ENCODE measurements at places on chromosomes 5 and 9.
A peak's percentile ranks its signal among the peaks of the same experiment; 100 is the strongest.

GRCh38 chr9:135148386-135148785 lies 60.9 kb downstream of the OLFM1 start:
- no peak for DNase-seq

GRCh38 chr9:35746583-35746982 lies 2.4 kb downstream of the GBA2 start:
- DNase-seq: no peak

DNA sequence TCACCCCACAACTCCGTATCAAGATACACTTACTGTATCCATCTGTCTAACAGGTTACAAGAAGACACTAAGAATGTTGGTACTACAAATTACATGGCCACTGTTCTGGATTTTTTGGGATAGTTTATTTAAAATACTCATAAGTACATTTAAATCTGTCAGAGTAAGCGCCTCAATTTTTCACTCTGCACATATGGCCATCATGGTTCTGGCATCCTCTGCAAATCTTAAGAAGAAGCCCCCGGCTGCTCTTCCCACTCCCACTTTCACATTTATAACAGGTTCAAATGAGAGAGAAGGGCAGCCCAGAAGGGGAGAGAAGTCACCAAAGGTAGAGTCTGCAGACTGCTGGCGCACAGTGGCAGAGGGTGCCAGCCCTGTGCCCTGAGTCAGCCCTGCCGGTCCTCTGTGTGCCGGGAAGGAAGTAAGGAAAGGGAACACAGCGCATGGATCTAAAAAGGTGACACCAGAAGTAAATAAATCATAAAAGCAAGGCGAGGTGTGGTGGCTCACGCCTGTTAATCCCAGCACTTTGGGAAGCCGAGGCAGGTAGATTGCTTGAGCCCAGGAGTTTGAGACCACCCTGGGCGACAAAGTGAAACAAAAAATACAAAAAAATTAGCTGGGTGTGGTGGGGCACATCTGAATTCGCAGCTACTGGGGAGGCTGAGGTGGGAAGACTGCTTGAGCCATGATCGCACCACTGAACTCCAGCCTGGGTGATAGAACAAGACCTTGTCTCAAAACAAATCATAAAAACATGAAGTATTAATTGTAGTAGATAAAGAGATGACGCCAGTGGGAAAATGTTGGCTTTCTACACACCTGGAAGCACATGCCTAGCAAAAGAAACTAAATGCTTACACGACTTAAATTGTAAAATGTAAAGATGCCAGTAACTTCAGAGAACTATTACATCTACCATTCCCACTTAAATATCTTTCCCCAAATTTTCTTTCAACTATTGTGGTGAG lies 30.0 kb downstream of the RNF130 start:
- DNase-seq: no peak

GRCh38 chr9:105403552-105404248 lies 44.1 kb upstream of the FSD1L start:
- DNase-seq: no peak

DNA sequence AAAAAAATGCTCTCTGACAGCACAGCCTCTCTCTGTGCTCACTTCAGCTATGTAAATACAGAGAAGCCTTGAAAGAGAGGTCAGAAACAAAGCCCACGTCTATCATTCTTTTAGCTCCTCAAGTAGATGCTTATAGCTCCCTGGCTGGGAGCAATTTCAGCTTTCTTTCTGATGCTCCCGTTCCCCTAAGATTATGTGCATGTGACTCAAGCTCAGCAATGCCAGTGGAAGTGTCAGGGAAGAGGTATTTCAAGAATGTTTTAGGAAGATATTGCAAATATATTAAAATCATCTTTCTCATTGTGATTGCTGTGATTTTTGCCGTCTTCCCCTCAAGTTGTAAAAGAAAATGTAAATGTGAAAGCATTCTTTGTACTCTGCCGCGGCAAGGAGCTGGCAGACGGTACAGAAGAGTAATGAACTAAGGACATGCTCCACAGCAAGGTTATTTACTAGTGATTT lies 1353.7 kb upstream of the ACO1 start:
- DNase-seq: no peak

DNA sequence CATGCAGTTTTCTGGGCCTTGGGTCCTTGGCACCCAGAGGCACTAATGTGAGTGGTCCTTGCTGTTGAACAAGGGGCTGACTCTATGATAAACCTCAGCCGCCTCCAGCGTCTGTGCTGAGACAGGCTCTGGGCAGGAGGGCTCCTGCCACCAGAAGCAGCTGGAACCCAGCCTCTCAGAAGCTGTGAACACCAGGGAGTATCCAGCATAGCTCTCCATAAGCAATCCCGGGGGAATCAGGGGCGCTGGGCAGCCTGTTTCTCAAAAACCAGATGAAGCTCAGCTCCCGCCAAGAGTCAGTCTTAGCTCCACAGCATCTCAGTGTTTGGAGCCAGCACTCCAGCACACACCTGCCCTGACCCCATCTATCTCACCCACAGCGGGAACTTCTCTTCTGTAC lies 170.2 kb downstream of the HSPA4 start:
- no peak for DNase-seq

GRCh38 chr9:696332-697323 lies 144.9 kb upstream of the DMRT1 start:
- DNase-seq: no peak

DNA sequence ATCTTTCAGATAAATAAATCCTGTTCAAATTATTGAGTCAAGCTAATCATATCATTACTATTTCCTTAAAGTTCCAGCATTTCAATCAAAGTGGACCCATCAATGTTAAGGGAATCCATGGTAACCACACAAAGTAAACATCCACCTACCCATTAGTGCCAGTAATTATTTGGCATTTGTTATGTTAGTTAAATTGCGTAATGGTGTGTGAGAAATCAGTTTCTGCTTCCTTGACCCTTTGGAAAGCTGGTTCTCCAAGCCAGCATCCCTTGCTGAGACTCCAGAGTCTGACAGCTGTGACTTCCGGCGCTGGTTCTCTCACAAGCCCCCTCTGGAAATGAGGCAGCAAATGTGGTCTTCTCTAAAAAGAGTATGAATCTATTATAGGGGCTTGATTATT lies 308.6 kb upstream of the EFNA5 start:
- no peak for DNase-seq

DNA sequence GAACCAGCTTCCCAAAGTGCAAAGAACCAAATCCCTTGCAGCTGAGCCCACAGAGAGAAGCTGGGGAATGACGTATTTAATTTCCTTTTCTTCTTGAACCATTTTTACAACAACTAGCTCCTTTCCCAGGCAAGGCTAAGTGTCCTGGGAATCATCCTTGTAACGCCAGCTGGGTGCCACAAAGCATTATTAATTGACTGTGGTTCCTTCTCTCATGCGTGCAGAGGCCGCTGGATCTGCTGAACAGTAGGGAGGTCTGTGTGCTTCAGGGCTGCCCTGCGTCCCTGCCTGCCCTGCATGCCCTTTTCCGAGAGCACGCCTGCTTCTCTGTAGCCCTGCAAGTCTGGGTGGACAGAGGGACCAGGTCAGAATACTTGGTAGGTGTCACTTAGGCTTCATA lies 124.1 kb upstream of the OTULINL start:
- DNase-seq: no peak

DNA sequence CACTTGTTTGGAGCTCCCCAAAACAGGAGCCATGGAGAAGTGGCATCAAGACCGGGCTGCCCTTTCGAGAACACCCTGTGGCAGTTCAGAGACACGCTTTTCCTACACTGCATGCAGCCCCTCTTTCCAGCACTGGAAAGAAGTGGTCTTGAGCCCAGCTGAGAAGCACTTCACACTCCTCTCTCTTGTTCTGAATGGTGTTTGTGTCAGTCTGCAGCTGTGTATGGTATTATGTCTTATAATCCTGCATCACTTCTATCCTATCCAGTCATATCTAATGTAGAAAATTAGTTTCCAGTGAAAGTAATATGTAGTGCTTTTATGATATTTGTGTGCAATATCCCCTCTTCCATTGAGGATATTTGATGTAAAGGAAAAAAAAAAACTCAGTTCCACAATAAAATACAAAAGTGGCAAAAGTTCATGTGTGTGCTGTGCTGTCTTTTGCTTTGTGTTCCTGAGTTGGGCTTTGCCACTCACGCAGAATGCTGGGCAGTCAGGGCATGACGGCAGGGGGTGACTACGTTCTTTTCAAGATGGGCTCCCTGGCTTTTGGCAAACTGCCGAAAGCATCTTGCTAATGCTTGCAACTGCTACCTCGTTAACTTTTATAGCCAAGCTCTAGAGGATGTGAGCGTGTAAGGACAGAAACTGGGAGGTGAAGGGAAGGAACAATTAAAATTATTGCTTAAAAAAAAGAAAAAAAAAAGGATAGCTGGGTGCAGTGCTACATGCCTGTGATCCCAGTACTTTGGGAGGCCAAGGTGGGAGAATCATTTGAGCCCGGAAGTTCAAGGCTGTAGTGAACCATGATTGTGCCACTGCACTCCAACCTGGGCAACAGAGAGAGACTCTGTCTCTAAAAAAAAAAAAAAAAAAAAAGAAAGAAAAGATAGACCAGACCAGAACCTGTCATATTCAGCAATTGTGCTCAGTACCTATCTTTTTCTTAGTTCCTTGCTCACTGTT lies 102.2 kb downstream of the MAP1B start:
- DNase-seq: peak; percentile 92

GRCh38 chr9:71748280-71748743 lies 20.0 kb downstream of the CEMIP2 start:
- no peak for DNase-seq

DNA sequence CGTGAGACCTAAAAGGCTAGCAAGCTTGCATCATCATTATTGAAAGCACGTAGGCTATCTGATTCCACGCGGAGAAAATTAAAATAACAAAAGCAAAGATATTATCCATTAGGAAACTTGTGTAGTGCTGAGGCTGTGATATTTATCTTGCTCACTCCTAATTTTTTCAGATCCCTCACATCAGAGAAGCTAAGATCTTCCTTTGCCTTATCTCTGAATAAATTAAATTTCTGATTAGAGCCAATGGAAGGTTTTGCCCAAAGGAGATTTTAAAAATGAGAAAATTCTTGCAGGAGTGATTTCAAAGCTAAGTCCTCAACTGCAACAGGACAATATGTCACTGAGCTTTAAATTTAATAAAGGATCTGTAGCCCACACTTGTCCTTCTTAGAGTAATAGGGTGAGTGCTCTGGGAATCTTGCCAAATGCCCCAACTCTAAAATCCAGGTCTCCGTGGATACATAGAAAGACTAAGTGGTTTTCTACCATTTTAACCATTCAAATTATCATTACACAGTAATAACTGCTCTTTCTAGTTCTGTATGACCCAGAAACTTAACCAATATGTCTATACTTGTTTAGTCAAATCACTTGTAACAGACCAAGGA lies 295.0 kb downstream of the CAAP1 start:
- peak; percentile 11 for DNase-seq

DNA sequence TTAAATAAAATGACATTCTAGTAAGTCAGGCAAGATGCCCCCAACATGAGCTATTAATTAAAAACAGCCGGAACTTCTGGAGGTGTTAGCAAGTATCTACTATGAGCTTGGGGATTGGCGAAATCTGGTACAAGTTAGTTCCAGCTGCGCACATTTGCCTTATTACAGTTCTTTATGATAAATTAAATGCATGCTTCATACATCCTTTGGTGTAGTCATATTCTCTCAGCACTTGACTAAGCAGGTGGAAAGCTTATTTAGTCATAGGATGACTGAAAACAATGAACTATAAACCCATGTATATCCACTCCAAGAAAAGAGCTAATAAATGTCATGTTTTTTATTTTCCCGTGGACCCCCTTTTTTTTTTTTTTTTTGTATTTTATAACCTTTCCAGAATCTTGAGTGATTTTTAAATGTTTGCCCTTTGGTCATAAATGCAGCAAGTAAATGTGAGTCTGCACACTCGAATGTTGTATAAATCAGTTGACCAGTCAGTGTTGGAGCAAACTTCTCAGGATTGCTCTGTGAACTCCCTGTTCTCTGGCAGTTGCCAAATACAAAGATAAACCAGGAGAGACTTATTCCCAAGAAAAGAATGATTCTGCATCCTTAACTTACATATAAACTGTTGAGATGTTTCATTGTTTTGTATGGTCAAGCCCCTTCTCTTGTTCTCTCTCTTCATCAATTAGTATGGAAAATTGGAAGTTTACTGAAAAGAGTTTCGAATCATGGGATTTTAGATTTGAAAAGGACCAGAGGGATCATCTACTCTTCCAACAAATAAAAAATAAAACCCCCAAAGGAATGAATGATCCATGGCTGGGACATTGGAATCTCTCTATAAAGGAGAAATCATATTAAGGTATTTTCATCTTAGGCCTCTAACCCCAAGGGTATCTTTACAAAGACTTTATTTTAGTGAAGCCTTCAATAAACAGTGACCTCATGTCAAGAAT lies 38.3 kb downstream of the PIK3R1 start:
- DNase-seq: no peak

DNA sequence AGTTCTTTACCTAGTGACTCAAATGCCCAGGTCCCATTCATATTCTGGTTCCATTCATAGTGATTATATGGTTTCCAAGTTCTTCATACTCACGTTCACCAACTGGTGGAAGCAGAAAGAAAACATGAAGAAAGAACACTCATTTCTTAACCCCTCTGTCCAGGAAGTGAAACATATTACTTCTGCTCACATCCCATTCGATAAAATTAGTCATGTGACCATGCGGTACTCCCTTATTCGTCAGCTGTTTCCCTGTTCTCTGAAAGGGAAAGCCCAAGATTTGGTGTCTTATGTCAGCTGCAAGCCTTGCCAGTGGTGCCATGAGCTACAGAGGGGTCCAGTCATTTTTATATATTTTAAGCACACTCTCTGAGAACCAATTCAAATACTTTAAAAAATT lies 387.0 kb upstream of the DMAC1 start:
- no peak for DNase-seq

DNA sequence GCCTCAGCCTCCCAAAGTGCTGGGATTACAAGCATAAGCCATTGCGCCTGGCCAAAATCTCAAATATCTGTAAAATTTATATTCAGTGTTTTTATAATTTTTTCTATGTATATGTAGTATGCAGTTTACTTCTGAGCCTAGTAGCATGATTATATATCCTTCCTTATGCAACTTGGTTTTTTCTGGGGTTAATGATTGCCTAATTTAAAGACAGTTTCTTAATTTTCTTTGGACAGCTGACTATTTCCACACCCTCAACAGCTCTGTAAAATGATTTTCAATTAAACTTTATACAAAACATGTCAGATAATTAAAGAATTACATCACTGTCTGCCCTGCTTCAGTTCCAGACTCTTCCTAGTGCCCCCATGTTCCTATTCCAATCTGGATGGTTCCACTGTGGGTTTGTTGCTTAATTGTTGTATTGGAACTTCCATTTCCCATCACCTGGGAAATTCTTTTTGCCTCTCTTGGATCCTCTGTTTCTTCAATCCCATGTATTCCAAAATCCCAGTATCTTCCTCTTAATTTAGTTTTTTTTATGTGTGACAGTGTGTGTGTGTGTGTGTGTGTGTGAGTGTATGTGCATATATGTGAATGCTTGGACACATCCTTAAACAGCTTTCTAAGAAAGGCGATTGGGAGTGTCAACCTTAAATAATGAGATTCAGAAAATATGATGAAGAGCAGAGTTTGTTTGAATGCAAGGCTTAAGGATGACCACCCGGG lies 53.2 kb downstream of the C5orf22 start:
- no peak for DNase-seq

DNA sequence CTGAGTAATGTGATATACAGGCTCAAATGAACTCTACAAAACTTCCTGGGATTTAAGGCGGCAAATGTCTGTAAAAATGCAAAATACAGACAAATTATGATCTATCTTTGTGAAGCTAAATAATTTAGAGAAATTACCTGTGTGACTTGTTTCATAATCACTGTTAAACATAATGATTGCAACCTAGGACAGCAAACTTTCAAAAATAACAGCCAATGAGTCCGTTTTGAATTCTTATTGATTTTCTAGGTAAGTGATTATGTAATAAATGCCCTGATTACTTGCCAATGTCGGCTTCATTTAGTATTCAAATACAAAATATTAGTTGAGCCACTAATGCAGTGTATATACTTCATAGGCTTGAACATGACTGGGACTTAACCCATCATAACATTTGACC lies 238.2 kb upstream of the DAB2 start:
- no peak for DNase-seq
